Tibial nerve (tissue), 4 donors: ENCODE measurements at places on chromosomes 11 and 22. TPM values are rescaled to one million over a fixed set of nuclear protein-coding genes. Genes with fewer than 3 reads are reported as not detected.

KCNJ4 gene
- total RNA-seq: 1.2 TPM

HOATZ gene
- not detected for total RNA-seq

ART1 gene
- not detected for total RNA-seq

TBX10 gene
- not detected for total RNA-seq

BAIAP2L2 gene
- 1.3 TPM for total RNA-seq

- DNase-seq: no peak
These were observed 13.4 kb upstream of the MUC5B start for GRCh38 chr11:1209371-1210057.

DNA sequence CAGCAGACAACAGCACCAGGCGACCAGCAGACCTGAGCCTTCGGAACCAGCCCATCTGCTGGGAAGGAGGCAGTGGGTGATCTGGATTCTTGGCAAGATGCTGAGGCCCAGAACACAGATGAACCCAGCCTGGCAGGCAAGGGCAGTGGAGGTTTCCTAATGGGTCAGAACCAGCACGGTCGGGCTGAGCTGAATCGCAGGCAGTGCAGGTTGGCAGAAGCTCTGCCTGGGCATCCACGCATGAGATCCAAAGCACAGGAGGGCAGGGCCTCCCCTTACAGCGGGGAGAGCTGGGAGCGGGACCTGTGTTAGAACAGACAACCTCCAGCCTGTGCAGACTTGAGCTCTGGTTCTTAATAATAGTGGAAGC lies 47.5 kb downstream of the DSCAML1 start:
- no peak for DNase-seq

GRCh38 chr22:24214467-24215285 lies 30.2 kb downstream of the GGT5 start:
- DNase-seq: no peak

DNA sequence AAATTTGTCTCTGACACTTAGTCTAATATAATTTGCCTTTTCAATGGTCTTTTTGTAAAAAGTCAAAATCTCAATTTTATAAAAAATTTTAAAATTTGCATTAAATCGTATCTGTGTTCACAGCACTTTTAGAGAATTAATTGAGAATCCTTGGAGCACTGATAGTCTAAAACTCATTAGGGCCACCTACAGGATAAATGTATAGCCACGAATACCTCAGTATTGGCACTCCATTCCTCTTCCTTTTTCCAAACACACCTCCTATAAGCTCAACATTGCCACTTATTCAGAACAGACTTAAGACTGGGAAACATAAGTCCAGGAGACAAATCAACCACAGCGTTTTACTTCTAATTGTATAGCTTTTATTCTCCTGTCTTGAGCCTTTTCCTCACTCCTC lies 776.0 kb upstream of the ARHGAP42 start:
- DNase-seq: no peak

- no peak for DNase-seq
These were observed 15.5 kb upstream of the RAPSN start for GRCh38 chr11:47464483-47464882.

- no peak for DNase-seq
These were observed 4.9 kb downstream of the LRRC75B start for GRCh38 chr22:24587948-24588347.

DNA sequence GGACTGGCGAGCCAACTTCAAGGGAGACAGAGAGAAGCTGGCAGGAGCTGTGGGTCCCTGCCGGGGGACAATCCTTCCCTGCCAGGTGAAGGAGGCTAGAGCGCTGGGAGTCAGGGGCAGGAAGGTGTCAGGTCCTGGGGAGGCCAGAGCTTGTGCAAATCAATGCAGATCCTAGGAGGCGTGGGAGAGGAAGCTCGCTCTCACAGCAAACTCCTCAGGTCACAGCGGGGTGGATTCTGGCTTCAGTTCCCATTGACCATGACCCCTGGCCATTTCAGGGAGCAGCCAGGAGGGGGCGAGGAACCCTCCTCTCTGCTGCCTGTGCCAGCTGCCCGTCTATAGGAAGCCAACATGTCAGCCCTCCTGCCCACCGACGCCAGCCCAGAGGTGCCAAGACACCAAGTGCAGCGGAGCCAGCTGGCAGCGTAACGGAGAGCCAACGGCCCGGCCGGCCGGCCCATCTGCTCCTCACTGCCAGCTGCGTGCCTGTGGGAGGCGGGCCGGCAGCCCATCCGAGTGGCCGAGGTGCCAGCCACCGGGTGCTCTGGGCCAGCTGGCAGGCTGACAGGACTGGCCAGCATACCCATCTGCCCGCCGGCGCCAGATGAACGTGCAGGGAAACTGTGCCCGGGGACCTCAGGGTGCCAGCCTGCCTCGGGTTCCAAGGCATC lies 374.8 kb downstream of the MIAT start:
- DNase-seq: no peak

GRCh38 chr11:126701520-126701897 lies 299.1 kb downstream of the KIRREL3 start:
- no peak for DNase-seq

DNA sequence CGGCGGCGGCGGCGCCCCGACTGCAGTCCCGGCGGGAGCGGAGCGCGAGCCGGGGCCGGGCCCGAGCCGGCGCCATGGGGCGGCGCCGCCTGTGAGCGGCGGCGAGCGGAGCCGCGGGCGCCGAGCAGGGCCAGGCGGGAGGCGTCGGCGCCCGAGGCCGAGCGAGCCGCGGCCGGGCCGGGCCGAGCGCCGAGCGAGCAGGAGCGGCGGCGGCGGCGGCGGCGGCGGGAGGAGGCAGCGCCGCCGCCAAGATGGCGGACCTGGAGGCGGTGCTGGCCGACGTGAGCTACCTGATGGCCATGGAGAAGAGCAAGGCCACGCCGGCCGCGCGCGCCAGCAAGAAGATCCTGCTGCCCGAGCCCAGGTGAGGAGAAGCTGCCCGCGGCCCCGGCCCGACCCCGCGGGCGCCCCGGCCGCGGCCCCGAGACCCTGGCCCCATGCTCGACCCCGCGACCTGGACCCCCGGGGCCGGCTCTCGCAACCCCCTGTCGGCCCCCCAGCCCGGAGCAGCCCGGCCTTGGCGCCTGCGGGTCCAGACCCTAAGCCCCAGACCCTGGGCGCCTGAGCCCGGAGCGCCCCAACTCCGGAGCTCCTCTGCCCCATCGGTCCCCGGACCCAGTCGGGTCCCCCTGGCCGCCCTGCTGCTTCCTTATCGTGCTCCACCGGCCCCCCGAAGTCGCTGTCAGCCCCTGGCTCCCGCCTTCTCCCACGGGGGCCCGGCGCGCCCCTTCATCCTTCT lies at the start of gene GRK2:
GRK2 (plus strand) TSS at position 25 of the 739 bp plus-strand sequence; CDS start at position 252, 227 bp downstream.
- no peak for DNase-seq

- no peak for DNase-seq
These were observed 30.5 kb upstream of the PPP2R1B start for GRCh38 chr11:111796696-111797095.

DNA sequence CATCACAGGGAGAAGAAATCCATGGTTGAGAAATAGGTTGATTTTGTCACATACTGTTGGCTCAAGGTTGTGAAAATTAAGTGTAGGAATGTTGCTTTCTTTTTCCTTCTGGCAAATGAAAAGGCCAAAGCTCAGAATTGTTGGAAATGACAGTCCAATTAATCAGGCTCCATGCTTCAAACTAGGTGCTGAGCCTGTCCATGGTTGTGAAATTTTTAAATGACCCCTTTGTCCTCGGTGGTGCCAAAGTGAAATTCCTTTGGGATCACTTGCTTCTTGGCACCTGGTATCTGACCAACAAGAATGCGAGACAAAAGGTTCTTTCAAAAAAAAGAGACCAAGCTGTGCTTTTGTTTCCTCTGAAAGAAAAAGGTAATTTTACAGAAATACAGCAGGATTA lies 451.9 kb downstream of the ETS1 start:
- DNase-seq: no peak
